ENCODE measurements at places on chromosomes 1 and 21.
A peak's percentile ranks its signal among the peaks of the same experiment; 100 is the strongest.

DNA sequence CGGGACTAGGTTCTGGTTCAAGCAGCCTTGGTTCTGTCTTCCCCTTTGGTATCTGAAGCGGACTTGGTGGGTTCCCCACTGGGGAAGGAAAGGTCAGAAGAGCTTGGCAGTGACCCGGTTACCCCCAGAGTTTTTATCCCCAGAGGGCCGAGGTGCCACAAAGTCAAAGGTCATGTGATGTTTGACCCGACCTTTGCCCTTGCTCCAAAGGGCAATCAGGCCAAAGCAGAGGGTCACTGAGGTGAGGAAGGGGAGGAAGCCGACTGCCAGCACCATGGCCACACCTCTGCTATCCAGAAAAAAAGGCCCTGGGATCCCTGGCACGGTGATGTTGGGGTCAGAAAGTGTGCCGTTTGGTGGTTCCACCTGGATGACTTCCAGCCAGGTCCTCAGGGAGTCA lies 4.4 kb downstream of the LINGO4 start:
- no peak for DNase-seq

DNA sequence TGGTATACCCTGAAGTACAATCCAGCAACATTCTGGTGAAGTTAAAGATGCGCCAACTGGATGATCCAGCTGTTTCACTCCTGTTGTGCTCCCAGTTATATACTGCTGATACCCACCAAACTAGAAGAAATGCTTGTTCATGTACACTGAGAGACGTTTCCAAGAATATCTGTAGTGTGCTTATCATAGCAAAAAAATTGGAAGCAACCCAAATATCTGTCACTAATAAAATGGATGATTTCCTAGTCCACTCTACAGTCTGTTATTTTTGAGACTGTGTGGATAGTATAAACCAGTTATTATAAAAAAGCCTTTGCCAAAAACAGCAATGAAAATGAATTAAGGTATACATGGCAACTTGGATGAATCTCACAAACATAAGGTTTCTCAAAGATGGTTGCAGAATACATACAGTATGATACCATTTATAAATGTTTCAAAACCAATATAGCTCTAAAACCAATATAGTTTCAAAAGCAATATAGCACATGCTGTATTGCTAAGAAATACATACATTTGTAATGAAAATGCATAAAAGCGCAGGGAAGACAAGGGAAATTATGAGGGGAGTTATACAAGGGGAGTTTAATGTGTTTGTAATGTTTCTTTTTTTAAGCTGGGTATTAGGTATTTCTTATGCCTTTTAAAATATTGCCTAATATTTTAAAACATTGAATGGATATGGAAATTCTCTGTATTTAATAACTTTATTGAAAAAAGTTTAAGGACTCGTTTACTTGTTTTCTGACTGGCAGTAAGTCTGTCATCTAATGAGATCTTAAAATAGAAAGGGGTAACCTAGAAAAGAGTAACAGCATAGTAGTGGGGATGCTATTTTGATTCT lies 36.5 kb downstream of the GPSM2 start:
- no peak for DNase-seq

GRCh38 chr1:80462006-80462405 lies 1338.7 kb upstream of the ADGRL2 start:
- DNase-seq, result no peak

GRCh38 chr1:219109424-219110018 lies 64.2 kb upstream of the LYPLAL1 start:
- no peak for DNase-seq

DNA sequence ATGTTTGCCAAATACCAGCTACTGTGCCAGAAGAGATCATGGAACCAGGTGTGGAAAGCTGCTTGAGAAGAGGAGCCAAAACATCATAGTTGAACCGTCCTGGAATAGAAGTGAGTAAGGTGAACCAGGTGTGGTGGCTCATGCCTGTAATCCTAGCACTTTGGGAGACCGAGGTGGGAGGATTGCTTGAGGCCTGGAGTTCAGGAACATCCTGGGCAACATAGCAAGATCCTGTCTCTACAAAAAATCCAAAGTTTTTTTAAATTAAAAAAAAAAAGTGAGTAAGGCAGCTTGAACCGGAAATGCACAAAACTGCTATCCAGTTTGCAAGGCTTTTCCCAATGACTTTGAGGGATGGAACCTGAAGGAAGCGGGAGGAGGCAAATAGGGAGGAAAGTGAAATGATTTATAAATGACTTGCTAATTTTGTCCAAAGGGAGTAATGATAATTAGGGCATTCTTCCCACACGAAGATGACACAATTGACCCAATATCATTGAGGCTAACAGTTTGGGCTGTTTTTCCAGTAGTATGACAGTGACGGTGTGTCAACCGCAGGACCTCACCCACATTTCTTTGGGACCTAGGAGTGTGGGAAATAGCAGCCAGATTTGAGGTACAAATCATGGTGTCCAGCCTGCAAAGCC lies 1.5 kb upstream of the CNN3 start:
- DNase-seq, result no peak

DNA sequence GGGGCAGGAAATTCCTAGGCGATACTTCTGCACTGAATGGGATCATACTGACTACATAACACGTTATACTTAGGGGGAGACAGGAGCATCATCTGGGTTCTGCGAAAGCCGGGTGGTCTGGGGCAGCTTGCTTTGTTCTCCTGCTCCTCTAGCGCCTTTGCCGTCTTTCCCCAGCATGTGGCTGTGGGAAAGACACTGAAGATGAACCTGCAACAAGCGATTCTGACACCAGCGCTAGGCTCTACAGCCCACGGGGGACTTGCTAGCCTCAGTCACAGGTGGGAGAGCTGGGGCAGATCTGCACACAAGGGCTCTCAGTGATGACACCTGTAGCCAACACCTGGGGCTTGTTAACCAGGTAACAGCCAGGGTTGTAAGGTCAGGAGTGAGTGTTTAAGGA lies 51.8 kb downstream of the CD46 start:
- no peak for DNase-seq

- DNase-seq, result no peak
Measured at GRCh38 chr21:32112195-32112594, 166.7 kb downstream of the MIS18A start.

DNA sequence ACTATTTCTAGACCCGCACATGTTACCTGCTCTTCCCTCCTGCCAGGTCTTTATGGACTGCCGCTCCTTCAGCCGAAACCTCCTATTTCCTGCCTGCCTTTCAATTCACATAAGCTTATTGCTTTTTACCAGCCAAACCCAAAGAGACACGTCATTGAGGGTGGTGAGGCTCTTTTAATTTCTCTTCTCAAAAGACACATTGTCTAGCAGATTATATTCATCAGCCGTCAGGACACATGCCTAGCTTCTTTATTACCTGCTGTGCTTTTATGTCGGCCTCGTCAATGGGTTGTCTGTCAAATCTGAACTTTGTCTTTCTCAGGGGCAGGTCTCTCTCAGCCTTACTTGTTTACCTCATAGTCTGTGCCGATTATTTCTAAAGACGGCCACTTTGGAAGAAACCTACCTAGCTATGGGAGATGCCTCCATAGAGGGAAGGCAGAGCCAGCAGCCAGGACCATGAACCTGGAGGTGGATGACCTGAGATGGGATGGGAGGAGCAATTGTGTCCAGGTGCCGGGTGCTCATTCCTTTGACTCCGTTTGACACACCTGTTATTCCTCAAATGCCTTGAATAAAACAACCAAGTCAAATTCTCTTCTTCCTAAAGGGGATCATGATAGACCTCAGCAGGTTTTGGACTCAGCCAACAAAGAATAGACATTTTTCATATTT lies 42.0 kb downstream of the ZBTB18 start:
- no peak for DNase-seq

- DNase-seq, result no peak
Measured at GRCh38 chr1:192529811-192530210, 45.8 kb upstream of the RGS1 start.

- DNase-seq, result no peak
Measured at GRCh38 chr1:200115532-200115931, 88.0 kb downstream of the NR5A2 start.

DNA sequence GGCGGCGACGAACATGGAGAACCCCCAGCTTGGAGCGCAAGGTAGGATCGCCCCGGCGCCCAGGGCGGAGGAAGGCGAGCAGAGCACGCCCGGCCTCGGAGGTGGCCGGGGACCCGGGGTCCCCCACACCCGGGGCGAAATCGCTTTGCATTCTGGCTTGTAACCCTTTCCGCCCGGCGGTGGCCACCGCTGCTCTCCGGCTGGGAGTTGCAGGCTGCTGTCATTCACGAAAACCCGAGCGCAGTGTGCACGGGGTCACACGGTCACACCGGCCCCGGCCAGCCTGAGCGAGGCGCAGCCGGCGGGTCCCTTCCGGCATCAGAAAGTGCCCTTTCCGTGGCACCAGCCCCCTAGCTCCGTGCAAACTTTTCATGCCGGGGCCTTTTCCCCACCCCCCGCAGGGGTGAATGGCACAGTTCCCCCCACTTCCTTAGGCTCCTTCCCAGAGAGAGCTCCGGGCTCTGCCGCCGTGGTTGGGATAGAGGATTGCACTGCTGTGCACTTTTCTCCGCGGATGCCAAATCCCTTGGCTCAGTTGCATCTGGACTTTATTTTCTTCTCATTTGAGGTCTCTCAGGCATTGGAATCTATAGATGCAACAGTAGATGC lies 802 bp downstream of the KAZN start:
- peak; percentile 14 for DNase-seq

GRCh38 chr1:6497215-6497866 lies 5.9 kb upstream of the PLEKHG5 start:
- DNase-seq, result peak; percentile 58

DNA sequence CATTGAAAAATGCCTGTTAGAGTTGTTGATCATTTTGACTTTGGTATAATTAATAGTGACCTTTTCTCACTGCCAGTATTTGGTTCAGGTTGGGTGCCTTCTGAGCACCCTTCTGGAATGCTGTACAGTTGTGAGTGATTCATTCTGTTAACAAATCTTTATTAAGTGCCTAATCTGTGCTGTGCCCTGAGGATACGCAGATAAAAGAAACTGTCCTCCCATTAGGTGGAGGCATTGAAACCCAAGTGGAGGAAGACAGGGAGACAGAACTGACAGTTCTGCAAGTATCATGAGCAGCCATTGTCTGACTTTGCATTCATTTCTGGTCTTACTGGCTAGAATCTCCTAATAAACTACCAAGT lies 76.1 kb upstream of the ZNF326 start:
- DNase-seq, result no peak

DNA sequence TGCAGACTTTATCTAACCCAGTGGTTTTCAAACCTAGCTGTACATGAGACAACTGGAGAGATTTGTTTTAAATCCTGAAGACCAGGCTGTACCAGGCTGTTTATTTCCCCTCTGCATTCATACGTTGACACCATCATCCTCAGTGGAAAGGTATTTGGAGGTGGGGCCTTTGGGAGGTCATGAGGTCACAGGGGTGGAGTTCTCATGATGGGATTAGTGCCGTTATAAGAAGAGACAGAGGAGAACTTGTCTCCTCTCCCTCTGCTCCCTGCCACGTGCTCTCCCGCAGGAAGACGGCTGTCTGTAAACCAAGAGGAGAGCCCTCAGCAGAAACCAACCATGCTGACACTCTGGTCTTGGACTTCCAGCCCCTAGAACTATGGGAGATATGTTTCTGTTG lies 165.4 kb downstream of the ADSS2 start:
- no peak for DNase-seq

DNA sequence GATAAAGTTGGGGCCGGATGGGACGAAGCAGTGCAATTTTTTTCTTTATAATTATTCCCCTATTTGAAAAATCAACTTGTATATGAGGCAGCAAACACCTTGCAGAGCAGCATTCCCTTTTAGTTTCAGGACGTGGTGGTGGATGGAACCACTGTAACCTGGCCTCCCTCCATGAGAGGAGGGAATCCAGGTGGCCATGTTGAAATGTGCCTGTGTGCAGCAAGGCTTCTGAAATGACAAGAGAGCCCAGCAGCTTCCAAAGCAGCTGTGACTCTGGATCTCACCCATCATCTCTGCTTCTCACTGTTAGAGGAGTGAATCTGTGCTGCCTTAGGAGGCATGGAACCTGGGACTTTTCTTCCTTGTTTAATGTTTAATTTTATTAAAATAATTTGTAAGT lies 42.3 kb downstream of the NFIA start:
- DNase-seq, result no peak

GRCh38 chr1:211920602-211921226 lies 90.2 kb upstream of the LPGAT1 start:
- no peak for DNase-seq

DNA sequence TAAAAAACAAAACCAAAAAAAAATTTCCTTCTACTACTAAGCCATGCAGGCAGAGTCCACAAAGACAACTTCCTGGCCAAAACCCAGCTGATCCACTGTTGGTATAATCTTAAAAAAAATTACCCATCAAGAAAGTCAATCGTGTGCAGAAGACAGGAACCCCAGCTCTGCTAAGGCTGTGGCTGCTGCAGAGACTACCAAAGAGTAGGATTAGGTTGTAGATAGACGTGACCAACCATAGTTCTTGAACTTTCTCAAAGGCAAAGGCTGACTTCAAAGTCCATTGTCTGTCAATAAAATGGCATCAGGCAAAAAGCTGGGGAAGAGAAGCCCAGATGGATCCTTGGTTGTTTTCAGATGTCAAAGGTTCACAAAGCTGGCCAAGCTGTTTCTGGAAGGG lies 3.4 kb downstream of the PSMB4 start:
- DNase-seq, result no peak

GRCh38 chr1:80919426-80919825 lies 881.3 kb upstream of the ADGRL2 start:
- no peak for DNase-seq

GRCh38 chr1:230822092-230822581 lies 46.2 kb downstream of the C1orf198 start:
- DNase-seq, result no peak

GRCh38 chr1:201828217-201828819 lies 639 bp upstream of the IPO9 start:
- no peak for DNase-seq

DNA sequence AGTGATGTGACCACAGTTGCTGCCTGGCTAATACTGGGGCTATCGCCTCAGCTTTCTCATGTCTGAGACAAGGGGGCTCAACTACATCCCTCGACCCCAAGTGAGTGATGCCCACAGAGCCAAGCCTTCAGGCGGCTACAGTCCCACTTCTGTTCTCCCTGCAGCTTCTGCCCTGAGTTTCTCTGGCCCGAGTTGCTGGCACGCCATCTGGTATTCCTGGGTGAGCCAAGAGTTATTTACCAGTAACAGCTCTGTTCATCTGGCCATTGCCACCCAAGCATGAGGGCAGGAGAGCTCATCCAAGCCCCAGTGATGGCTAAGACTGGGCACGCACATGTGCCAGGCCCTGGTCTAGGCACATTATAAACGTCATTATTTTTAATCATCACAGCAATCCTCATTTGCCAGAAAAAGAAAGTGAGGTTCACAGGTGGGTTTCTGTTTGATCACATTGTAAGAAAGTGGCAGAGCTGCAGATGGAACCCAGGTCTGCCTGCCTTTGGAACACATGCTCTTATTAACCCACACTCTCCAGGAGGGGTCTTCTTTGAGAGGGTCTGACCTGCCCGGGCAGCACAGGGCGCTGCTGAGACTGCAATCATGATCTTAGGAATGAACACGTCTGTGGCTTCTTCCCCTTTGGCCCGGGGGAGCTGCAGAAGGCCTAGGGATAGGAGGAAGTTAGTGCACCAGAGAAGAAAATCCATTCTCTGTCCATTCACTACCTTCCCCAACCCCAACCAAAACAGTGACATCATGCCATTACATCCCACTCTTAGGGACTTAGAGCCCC lies 27.5 kb downstream of the KCND3 start:
- DNase-seq, result no peak
